ENCODE measurements at places on chromosomes 16 and 17. TPM values are rescaled to one million over a fixed set of nuclear protein-coding genes. Genes with fewer than 3 reads are reported as not detected.
A peak's percentile ranks its signal among the peaks of the same experiment; 100 is the strongest.

Gene SLC35G6
- not detected for total RNA-seq

Gene TSPAN10
- total RNA-seq: 0.66 TPM

DNA sequence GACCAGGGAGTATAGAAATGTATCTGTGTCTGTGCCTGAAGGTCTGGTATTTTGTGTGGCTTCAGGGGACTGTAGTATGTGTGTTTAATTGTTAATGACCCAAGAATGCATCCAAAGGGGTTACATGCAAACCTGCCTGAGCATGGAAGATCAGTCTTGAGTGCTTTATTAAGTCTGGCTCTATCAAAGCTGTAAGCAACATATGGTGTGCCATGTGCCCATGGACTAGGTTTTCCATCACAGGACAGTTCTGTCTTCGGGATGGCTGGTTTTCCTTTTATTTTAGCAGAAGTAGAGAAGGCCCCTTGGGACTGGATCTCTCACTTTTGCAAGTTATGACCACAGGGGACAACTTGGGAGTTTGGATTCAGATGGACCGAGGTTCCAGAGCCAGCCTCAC, 18.2 kb downstream of the RBFOX1 start:
- no peak for DNase-seq

- no peak for DNase-seq
These were observed 119.4 kb downstream of the FOXL1 start for GRCh38 chr16:86697715-86698114.

Gene TEKT3
- total RNA-seq: 1.9 TPM

DNA sequence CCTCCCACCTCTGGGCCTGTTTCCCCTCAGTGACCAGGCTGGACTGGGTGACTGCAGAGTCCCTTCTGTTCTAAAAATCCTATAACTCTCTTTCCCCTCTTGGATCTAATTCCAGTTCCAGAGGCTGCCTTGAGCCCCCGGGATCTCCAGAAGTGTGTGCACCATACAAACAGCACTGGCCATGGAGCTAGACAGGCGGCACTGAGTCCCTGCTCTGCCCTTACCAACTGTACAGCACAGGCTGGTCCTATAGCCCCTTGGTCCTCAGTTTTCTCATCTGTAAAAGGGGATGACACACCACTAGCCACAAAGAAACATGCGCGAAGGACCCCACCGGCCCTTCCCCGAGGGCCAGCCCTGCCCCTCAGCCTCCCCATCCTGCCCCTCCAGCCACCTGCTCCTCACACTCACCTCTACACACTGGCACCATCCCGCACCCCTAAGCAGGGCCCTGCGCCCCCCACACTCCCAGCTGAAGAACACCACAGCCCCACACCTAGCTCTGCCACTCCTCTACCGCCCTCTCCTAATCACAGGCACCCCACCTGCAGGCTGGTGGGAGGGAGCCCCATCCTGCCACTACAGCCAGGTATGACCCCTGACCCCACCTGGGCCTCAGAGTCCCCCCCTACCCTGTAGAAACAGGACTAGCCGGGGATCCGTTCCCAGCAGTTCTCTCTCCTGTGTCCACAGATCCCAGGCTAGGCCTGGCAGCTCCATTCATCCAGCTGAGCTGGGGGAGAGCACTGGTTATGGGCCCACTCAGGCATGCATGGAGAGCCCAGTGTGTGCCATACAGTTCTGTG, 913 bp upstream of the KRT16 start:
- peak; percentile 21 for DNase-seq

Data from aorta (tissue), 5 donors.